Activated naive CD4-positive, alpha-beta T cell treated with anti-CD3 and anti-CD28 coated beads, Interleukin-2, amount 50 U/mL, for 16 hours (primary cell): ENCODE measurements at places on chromosomes 4 and X.

DNA sequence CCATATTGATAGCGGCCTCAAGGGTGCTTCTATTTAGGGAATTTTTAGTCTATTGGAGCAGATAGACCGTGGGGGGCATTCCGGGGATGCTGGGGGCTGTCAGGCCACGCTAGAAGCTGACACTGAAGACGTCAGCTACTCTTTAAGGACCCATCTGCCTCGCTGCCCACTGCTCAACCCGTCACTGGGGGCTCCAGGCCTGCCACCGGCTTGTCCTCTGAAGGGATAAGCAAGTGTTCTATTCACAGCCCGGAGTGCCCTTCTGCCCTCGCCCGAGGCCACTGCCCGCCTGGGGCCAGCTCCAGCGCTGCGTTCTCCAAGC is 679 bp upstream of the MSL3 start:
- DNase-seq: no peak

DNA sequence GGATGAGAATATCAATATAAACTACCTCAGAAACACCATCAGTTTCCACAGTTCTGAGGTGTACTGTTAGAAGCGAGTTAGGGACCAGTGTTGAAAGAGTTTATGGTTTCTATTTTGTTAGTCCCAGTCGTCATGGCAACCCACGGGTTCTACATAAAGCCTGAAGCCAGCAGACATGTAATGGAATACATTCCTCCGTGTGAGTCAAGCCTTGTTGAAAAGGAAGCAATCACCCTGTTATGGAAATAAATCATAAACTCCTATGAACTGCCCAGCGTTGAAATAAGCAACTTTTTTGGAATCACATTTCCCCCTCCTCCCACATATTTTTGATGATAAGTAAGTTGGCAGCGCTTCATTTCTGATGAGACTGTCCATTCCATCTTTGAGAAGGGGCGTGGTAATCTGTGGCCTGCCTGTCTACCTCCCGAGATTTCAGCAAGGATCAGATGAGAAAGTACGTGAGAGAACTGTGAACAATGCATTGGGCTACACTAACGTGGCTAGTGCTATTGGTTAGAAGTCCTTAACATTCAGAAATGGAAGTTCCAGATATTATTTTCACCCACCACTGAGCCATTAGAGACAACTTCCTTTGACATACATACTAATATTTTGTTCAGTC is 40.4 kb upstream of the PDHA1 start:
- no peak for DNase-seq

GRCh38 chrX:119237562-119237942 is 1.5 kb downstream of the PGRMC1 start:
- DNase-seq: no peak

DNA sequence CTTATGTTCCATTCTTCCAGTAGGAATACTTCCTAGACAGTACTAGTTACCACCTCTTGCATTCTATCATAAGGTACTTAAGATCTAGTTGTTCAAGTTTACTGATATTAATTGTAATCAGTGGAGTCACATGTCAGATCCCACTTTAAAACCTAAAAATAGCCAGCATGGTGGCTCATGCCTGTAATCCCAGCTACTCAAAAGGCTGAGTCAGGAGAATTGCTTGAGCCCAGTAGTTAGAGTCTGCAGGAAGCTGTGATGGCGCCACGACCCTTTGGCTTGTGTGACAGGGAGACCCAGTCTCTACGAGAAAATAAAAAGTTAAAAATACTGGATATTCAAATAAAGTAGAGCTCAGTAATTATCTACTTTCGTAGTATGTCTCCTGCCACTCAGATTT is 57.7 kb downstream of the MAD2L1 start:
- no peak for DNase-seq

DNA sequence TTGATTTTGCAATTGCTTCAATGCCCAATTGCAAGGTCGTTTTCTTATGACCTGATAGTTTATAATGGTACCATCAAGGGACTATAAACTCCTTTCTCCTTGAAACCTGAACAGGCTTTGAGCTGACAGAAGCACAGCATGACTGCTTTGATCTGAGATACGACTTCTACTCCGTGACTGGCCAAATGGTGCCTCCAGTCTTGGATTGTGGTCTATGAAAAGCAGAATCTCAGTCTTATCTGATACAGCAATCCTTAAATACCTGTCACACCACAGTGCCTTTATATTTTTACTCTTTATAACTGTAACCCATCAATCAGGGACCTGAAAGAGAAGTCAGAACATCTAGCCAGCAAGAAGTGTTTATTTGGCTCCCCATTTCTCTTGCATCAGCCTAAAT is 93.1 kb downstream of the DOCK11 start:
- no peak for DNase-seq

GRCh38 chr4:8553216-8553615 is 27.0 kb upstream of the GPR78 start:
- no peak for DNase-seq

GRCh38 chrX:34656842-34657725 is at the start of gene TMEM47:
Gene TMEM47 (minus strand): TSS chrX:34657285. CDS start chrX:34657029, 256 bp downstream.
- no peak for DNase-seq

GRCh38 chr4:159677521-159677920 is 574.6 kb downstream of the RAPGEF2 start:
- no peak for DNase-seq

DNA sequence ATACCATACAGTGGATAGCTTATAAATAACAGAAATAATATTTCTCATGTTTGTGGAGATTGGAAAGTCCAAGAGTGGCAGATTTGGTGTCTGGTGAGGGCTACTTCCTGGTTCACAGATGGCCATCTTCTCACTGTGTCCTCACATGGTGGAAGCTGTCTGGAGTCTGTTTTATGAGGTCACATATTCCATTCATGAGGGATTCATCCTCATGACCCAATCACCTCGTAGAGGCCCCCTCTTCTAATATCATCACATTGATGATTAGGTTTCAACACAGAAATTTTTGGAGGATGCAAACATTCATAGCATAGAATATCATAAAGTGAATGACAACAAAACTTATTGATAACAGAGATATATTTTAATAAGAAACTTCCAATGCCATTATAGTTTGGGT is 568.0 kb downstream of the STIM2 start:
- no peak for DNase-seq

DNA sequence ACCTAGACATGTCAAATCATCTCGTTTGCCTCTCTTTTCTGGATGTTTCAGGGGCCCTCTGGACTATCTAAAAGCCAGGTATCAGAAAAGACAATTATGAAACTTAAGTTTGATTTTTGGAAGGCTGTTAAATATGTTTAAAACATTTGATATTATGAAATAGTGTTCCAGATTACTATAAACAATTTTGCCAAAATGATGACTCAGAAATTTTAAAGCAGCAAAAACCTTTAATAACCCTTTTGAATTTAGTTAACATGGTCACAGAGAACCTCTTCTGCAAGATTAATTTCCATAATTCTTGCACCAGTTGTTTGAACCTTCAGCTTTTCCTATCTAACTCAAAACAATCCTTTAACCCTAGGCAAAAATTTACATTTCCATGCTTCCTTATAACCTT is 18.8 kb upstream of the FAM47E start:
- DNase-seq: no peak

DNA sequence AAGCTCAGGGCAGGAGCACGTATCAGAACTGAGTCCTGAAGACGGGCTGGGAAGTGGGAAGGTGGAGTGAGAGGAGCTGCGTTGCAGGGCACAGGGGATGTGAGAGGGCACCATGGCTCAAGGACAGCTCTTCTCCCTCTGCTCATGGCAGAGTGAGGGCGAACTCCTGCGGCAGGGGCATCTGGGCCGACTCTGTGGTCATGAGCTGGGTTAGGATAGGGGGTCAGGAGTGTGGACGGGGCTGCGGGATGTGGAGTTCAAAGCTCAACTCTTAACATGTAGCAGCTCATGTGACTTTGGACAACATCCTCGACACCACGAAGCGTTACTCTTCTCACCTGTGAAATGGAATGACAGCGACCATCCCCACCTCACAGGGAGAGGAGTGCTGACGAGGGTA is 19.4 kb upstream of the SORCS2 start:
- DNase-seq: no peak

DNA sequence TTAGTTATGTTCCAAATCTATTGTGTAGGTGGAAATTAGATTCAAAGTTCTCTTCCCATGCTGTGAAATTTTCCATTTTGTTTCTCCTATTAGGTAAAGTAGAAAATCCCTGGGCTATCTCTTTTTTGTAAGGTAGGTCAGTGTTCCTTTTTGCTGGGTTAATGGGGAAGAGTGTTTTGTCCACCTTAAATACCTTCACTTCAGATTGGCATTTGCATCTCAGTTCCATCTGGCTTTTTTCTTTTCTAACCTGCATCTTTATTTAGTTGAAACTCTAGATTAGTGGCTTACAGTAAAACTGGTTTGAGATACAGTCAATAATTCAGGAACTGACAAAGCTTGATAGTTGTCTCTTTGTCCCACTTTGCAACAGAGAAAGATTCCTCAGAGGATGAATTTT is 1115.8 kb downstream of the PDHA2 start:
- no peak for DNase-seq

DNA sequence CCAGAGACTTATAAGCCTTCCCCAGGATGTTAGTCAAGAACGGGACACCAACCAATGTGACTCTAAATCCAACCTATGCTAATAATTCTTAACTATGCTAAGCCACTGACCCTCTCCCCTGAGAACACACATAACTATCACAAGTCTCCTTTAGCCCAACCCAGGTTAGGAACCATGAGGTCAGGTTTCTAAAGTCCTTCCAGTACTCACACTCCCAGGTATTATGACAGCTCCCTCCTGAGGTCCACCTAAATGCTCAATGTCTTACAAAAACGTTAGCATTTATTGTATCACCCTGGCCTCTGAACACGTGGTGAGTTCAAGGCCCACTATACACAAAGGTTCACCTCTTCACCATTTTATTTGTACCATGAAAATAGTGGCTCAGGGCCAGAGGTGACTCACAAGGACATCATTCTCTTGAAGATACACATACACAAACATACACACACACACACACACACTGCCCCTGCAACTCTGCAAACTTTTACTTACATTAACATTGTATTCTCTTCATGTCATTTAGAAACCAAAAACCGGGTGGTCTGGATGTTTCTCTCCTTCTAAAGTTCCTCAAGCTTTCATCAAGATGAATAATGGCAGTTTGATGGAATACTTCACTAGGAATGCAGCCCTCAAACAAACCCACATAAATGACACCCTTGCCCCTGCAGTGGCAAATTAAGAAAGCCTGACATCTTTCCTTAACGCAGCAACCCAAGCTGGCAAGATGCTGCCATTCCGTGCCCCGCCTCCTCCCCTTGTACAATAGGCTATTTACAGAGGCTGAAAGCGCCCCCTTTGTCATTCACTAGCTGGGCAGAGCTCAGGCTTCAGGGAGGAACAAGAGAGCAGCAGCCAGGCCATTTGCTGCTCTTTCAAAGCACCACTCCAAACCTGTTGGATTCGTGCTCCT is 17.7 kb downstream of the ACSL1 start:
- DNase-seq: no peak

DNA sequence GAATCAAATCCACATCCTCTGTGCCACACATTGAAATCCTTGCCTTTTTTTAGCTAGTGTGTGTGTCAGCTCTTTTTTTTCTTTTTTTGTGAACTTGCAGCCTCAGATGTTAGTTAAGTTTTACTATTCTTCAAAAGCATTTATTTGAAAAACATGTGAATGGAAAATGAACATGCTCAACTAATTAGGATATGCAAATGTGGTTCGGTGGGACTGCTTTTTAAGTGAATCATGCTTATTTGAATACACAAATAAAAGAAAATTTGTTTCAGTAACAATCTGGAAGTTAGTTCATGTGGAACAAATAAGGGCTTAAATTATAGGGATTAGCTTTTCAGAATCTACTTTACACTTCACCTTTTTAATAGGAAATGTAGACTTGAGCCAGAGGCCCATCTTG is 751.5 kb upstream of the FAM241A start:
- no peak for DNase-seq

GRCh38 chr4:40546506-40546905 is 83.2 kb downstream of the RBM47 start:
- no peak for DNase-seq

GRCh38 chr4:94934201-94934600 is 176.4 kb downstream of the BMPR1B start:
- no peak for DNase-seq

DNA sequence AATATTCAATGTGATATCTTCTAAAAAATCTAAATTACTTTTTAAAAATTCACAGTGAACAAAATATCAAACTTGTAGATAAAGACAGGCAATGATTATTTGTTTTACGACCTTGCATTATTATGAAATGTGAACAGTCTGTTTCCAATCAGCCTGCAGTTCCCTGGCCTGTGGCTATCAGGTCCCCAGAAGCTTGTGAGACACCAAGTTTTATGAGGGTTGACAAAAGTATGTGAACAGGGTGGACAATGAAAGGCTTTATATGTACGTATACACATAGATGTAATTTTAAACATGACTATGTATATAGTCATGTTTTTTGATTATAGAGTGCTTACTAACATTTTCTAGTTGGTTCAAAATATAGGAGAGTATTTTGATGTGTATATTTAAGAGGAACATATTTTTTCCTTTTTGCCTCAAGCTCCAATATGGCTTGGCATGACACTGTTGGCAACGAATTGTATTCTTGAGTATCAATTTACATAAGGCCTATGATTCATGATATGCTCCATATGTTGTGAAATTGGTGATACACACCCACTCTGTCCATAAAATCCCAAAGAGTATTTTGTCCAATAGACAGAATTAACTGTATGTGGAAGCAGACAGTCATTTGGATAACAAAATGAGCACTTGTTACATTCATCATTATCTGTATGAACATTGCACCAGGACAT is 55.7 kb downstream of the BTC start:
- DNase-seq: no peak

- no peak for DNase-seq
Measured at GRCh38 chr4:7150036-7150635, 42.2 kb upstream of the SORCS2 start.

DNA sequence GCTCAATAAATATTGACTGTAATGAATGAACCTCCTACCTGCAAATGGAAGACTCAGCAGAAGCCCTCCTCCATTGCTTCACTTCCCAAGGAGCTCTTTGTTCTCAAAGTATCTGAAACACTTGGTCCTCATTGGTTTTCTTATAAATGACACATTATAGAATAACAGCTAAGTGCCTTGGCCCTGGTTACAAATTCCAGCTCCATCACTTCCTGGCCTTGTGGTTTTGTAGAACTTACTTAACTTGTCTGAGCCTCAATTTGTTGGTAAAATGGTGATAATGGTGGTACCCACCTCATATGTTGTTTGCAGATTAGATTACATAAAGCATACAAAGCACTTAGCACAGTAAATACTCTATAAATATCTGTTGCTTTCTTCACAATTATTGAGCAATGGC is 25.2 kb upstream of the SMIM20 start:
- DNase-seq: no peak
